ENCODE measurements at places on chromosomes 6 and 20.

- no peak for DNase-seq
Measured at GRCh38 chr6:79928478-79928998, 18.8 kb downstream of the ELOVL4 start.

- DNase-seq = no peak
Measured at GRCh38 chr20:42567409-42567808, 622.3 kb downstream of the PTPRT start.

DNA sequence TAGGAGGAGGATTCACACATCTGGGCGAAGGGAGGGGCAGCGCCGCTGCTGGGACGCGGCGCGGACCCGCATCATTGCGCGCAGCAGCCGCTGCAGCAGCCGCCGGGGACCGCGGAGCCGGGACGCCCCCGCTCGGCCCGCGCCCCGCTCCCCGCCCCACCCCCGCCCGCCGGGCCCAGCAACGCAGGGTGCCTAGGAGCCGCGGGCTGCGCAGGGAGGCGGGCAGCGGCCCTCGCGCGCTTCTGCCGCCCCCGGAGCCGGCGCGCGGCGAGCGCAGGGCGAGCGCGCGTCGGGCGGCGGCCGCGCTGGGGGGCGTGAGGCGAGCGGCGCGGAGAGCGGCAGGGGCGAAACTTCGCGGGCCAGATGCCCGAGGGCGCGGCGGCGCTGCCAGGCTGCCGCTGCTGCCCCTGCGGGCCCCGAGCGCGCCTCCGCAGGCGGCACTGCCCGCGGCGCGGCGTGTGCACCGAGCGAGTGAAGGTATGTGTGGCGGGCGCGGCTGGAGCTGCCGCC lies at the start of gene NKAIN2:
Gene NKAIN2, plus strand, starts transcription at position 362 of the 510 bp plus-strand sequence.
- no peak for DNase-seq

DNA sequence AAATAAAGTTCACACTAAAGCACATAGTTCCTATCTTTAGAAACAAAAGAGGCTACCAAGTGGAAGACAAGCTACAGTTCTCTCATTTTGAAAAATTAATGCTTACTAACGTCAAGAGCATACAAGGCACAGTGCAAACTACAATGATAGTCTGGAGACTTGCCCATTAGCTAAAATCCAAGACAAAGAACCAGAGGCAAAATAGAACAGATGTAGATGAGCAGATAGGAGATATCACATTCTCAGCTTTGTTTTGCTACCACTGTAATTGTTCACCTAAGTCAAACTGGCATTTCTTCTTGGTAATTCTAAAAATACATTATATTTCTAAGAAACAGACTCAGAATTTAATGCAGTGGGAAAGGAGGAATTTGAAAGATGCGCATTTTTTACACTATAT lies 5.2 kb downstream of the TMEM30A start:
- no peak for DNase-seq

DNA sequence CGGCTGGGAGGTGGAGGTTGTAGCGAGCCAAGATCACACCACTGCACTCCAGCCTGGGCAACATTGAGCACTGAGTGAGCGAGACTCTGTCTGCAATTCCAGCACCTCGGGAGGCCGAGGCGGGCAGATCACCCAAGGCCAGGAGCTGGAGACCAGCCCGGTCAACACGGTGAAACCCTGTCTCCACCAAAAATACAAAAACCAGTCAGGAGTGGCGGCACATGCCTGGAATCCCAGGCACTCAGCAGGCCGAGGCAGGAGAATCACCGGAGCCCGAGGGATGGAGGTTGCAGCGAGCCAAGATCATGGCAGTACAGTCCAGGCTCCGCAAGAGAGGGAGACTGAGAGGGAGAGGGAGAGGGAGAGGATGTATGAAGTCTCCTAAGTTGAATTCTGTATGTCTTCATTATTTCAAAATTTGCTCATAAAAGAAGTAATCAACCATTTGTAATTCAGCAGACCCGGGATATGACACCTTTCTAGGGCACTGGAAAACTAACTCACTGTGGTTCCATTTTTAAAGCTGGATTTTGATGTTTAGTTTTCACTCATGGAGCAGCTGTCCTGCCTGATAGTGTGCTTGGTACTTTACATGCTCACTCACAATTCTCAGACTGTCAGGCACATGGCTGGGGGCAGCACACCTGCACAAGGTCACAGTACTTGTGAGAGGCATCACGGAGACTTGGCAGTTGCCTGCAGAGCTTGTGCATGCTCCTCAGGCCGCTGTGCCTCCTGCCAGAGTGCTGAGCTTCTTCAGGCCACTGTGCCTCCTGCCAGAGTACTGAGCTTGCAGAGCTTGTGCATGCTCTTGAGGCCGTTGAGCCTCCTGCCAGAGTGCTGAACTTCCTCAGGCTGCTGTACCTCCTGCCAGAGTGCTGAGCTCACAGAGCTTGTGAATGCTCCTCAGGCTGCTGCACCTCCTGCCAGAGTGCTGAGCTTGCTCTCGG lies 106.2 kb downstream of the ERMARD start:
- DNase-seq = no peak

DNA sequence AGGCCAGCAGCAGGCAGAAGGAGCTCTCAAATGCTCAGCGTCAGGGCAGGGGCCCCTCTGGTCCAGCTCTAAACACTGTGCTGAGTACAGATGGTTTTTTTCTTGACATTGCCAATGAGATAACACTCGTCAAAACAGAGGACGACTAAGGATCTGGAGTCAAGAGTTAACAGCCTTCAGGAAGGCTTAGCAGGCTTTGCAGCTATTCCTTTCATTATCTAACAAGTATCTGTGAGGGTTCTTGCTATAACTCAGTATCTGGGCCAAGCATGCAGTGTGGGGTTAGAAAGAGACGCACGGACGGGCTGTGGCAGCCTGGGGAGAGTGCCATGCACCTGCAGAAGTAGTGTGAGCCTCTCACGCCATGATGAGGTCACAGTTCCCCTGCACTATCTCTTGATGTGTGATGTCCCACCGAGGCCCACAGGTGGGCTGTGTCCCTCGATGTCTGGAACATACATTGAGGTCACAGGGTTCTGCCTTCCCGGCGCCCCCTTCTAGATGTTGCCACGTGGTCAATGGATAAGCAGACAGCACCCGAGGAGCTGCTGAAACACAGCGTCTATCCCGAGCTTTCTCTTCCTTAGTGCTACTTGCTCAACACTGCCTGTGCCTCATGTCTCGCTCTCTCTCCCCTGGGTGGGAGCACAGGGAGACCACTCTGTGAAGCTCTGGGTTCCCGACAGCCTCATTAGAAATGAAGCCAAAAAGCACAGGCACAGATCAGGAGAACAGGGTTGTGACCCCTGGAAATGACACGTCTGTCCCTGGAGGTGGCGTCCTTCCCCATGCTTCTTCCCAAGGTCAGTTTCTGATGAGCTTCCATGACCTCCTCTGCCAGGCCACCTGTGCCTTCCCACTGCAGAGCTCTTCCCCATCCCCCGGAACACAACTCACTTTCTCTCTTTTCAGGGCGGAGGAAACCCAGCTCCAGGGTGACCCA lies 85.5 kb upstream of the RPS6KA2 start:
- no peak for DNase-seq

- no peak for DNase-seq
Measured at GRCh38 chr20:23569570-23569969, 1.3 kb upstream of the CST9L start.

DNA sequence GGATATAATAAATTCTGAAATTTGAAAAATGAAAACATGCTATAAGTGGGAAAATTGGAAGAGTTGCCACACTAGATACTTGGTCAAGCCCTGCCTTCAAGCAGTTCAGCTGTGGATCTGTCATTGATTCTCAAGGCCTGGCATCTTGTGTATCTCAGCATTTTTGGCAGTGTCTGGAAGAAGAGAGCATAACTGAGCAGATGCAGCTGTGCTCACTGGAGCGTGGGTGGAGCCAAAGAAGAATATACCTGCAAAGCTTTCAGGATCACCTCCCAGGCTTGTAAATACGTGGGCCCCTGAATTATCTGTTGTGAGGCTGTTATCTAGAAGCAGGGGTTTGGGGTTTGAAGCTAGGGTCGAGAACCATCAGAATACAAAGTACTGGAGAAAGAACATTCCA lies 31.3 kb upstream of the CHD6 start:
- no peak for DNase-seq

GRCh38 chr6:77626426-77626825 lies 26.4 kb upstream of the MEI4 start:
- no peak for DNase-seq

DNA sequence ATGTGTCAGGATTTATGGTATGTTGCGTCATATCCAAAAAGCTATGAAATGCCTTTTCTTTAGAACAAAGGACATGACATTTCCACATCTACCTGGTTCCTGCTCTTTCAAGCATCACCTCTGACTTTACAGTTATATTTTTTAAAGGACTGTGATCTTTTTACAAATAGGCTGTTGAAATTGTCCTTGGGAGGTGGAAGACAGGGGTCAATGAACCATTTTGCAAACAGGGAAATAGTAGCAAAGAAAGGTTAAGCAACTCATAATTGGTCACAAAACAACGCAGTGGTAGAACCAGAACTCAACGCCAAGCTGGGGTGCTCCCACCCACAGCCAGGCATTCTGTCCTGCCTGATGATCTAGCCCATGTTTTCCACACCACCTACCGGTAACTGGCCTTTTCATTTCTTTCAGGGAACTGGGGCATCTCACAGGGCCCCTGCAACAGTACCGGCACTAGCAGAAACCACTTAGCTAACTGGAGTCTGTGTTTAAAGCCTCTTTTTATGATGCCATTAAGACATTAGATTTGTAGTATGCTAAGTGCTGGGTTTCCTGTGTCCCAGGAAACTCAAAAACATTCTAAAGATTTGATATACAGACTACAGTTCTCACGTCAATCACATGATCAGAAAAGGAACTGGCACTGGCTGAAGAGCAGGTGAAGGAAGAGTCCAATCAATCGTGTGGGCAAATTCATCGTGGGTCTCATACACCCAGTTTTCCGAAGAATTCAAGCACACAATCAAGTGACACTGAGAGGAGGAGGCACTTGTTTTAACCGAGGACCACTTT lies 13.9 kb downstream of the ZNF217 start:
- DNase-seq = no peak

DNA sequence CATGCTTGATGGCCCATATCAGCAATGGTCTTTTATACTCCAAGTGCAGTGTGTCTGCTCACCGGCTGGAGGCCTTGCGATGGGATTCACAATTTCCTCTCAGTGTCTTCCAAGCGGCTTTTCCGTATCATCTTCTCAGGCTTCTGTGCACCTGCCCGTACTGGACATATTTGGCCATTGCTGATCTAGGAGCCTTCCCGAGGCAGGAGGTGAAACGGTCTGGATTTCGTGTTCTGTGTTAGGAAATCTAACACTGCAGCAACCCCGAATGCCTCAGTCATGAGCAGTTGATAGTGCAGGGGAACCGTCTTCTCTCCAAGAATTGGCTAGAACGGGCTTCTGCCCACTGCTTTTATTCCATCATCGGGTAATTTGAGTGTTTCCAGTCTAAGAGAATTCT lies 60.5 kb downstream of the PPP1R14C start:
- no peak for DNase-seq

GRCh38 chr6:147055821-147056392 lies 148.3 kb upstream of the STXBP5 start:
- DNase-seq = no peak

DNA sequence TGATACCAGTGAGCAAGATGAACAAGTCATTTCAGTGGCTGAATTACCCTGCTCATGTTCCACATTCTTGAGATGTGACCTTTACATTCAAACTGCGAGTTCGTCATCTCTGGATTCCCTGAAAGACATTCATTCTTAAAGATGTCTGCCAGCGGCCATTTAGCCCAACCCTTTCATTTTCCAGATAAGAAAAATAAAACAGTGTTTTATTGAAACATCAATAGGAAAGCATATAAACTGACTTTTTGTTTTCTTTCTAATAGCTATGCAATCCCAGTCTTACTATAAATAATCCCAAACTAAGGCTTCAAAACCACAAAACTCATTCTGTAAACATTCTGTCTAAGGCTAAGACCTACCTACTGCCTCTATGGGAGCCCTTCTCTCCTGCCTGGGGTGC lies 134.0 kb downstream of the SAMD5 start:
- no peak for DNase-seq

GRCh38 chr20:17673084-17673483 lies 9.0 kb downstream of the RRBP1 start:
- no peak for DNase-seq

- DNase-seq = no peak
Measured at GRCh38 chr6:53579338-53579737, 34.4 kb upstream of the GCLC start.

GRCh38 chr6:17022604-17023003 lies 79.2 kb upstream of the STMND1 start:
- DNase-seq = no peak

DNA sequence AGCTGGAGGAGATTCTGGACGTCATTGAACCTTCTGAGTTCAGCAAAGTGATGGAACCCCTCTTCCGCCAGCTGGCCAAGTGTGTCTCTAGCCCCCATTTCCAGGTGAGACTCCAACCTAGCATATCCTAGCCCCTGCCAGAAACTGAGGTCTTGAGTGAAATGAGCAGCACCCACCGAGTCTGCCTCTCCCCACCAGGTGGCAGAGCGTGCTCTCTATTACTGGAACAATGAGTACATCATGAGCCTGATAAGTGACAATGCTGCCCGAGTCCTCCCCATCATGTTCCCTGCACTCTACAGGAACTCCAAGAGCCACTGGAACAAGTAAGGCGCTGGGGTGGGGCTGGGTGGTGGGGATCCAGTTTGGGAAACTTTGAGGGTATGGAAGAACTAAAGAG lies 4.6 kb downstream of the MEA1 start:
- no peak for DNase-seq

GRCh38 chr6:113998811-113999210 lies 27.9 kb upstream of the HDAC2 start:
- no peak for DNase-seq

DNA sequence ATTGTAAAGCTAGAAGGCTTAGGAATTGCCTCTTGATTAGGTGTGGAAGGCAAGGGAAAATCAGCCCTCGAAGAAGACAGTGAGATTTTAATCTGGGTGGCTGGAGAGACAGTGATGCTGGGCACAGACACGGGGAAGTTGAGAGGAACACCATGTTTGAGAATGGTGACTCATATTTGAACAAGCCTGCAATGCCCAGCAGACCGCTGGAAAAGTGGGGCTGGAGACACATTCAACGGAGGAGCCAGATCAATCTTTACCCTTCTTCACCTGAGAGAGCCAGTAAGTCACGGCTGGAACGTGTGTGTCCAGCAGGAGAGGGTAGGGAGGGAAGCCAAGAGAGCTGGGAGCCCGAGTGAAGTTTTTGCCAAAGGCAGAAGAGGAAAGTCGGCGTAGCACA lies 3.7 kb upstream of the ESR1 start:
- DNase-seq = no peak

- DNase-seq = no peak
Measured at GRCh38 chr6:44036196-44036595, 91.1 kb downstream of the MRPL14 start.

GRCh38 chr6:22598339-22598738 lies 29.0 kb downstream of the HDGFL1 start:
- DNase-seq = no peak

DNA sequence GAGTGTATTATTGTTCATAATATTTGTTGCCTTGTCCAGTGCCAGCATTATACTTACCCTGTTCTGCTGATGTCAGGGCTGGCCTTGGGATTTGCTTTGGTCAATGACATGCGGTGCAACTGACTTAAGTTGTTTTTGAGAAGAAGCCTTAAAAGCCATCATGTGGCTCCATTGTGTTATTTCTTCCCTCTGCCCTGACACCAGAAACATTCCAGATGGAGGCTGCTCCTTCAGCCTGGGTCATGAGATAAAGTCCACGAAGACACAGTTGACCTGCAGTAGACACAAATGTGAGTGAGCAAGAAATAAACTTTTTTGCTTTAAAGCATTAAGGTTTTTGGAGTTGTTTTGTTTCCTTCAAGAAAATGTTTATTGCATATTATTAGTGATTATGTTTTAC lies 7.5 kb upstream of the HINT3 start:
- DNase-seq = no peak

GRCh38 chr6:91435630-91436029 lies 848.8 kb upstream of the MAP3K7 start:
- DNase-seq = no peak
